ENCODE measurements at places on chromosomes 1 and 21.

DNA sequence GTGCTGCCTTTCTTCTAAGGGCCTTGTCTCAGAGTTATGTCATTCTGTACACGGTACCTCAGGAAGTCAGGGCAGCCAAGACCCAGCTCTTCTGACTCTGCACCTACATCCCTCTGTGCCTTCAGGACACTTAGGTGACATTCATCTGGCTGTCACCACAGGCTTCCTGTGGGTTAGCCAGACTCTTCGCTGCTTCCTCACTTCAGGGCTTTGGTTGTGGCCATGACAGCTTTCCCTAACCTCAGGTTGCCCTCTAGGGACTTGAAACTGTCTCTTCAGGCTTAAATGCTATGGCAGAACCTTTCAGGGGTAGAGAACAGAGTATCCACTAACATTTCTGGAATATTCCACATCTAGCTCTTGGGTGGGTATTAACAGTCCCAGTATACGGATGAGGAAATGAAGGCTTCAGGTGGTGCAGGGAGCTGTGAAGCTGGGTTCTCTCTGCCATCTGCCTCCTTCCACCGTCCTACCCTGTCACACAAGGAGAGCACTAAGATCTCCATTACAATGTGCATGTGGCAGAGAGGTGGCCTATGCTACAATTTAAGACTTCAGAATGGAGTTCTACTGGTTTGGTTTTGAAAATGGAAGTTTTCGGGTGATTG is 9.9 kb downstream of the TSSK3 start:
- DNase-seq: peak; percentile 49

- DNase-seq: no peak
Measured at GRCh38 chr21:29293495-29293894, 5.2 kb upstream of the BACH1 start.

DNA sequence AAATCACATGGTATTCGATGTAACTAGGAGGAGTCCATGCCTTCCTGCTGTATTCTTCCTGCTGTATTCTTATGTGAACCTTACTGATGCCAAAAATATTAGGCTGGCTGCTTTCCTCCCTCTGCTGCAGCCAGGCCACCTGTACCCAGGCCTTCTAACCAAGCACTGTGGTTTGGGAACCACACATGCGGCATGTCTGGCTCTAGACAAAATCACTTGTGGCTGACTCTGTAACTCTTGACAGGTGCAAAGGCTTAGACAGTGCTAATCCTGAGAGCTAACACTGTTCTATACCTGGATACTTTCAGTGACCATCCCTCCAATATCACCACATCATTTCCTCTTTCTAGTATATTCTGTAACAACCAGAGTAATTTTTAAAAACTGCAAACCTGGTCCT is 67.7 kb downstream of the PCP4 start:
- DNase-seq: no peak

- peak; percentile 49 for DNase-seq
Measured at GRCh38 chr1:8873506-8874229, 4.8 kb downstream of the ENO1 start.

- DNase-seq: no peak
Measured at GRCh38 chr1:210372491-210372890, 43.8 kb downstream of the HHAT start.

GRCh38 chr1:46183079-46183847 is 7.0 kb upstream of the P3R3URF start:
- no peak for DNase-seq

DNA sequence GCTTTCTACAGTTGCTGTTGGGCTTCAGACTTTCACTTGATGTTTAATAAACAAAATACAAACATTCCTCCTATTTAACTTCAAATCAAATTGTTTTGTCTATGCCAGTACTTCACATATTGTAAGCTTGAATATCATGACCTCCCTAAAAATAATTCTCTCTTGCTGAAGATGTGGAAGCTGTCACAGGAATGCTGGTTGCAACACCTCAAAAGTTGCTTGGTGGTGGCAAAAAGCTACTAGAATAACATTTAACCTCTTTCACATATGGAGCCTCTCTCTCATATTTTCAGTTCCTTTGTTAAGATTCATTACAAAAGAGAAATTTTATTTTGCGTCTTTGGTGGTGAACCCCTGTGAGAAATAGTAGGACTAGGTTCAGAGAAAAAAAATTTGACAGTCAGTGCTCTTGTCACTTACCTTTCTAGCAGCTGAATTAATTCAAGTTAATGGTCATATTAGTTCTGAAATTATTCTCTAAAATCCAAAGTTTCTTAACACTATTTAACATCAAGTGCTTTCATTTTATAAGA is 25.5 kb upstream of the F13B start:
- no peak for DNase-seq

GRCh38 chr1:35745124-35745730 is 24.6 kb downstream of the CLSPN start:
- no peak for DNase-seq

DNA sequence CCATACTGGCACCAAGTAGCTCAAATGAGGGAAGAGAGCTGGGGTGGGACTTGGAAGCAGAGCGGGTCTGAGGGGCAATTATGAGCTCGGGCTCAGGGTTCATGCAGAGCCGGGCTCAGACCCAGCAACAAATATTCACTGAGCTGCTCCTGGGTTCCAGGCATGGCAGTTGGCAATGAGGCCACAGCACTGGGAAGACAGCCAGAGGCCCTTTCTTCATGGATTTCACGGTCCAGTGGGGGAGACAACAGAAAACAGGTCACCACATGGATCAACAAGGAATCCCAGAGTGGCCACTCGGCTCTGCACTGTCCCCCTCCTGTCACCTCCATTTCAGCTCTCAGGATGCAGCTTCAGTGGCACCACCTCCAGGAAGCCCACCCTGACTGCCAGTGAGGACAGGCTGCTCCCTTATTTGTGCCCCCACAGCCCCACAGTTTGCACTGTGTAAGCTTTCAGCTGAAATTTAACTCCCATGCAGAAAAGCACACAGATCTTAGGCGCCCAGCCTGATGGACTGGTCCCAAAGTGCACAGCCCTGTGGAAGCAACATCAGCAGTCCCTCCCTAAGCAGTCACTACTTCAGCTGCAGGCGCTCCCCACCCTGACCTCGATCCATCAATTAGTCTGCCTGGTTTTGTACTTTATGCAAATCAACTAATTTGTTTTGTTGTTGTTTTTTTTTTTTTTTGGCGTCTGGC is 22.4 kb downstream of the ARHGEF19 start:
- DNase-seq: no peak

DNA sequence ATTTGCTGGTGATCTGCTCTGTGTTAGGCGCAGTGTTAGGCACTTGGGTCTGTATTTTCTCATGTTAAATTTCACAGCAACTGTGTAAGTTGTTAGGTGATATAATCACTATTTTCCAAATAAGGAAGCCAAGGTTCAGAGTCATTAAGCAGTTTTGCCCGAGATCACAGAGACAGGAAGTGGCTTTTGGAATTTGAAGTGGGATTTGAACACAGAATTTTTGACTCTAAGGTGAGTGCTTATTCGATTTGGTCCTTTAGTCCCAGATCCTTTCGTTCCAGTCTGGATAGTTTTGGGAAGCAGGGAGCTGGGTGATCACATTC is 114.9 kb downstream of the NMNAT2 start:
- DNase-seq: no peak

- DNase-seq: no peak
Measured at GRCh38 chr1:31647106-31647505, 2.4 kb upstream of the PEF1 start.

DNA sequence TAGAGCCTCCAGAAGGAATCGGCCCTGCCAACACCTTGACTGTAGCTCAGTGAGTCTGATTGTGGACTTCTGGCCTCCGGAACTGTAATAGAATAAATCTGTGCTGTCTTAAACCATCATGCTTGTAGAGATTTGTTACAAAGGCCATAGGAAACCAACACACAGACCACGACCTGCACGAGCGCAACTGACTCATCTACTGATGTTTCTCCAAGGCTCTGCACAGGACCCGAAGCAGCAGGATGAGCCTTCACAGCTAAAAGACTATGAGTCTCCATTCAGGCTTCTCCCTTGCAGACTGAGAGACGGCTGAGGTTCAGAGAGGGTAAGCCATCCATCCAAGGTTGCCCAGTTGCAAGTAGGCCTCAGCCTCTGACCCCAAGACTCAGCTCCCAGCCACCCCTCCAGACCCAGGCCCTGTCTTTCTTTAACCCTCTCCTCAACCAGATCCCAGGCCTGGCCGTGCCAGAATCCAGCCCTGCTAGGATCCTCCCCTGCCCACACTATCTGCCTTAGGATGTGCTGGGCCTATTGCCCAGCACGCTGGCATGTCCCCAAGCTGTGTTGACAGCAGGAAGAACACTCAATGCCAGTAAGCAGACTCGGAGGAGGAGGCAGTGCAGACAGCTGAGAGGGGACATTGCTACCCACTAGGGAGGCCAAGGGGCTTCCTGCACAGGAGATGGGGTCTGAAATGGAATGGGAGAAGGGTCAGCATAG is 109.0 kb downstream of the HMGB4 start:
- DNase-seq: no peak

GRCh38 chr1:167973832-167974231 is 37.0 kb upstream of the MPC2 start:
- no peak for DNase-seq

DNA sequence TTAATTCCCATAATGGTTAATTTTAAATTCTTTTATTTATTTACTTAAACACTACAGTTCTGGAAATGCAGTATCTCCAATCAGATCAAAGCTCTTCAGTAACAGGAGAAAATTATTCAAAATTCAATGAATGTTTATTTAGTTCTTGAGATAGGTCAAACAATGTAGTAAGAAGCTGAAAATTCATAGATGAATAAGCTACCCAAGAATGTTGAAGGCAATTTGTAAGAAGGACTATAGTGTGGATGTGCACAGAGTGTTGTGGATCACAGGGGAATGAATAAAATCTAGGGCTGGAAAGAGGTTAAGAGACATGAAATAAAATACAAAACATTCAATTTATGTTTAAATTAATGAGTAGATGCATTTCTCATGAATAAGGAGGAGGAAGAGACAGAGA is 72.0 kb downstream of the OLFM3 start:
- DNase-seq: no peak

- DNase-seq: no peak
Measured at GRCh38 chr1:185373813-185374529, 56.9 kb upstream of the IVNS1ABP start.

- DNase-seq: no peak
Measured at GRCh38 chr1:99887890-99888289, 37.7 kb downstream of the AGL start.

- no peak for DNase-seq
Measured at GRCh38 chr1:59504276-59504675, 207.4 kb downstream of the FGGY start.

- no peak for DNase-seq
Measured at GRCh38 chr1:227445746-227446145, 117.6 kb upstream of the ZNF678 start.

GRCh38 chr1:237171454-237172117 is 129.6 kb downstream of the RYR2 start:
- DNase-seq: no peak

DNA sequence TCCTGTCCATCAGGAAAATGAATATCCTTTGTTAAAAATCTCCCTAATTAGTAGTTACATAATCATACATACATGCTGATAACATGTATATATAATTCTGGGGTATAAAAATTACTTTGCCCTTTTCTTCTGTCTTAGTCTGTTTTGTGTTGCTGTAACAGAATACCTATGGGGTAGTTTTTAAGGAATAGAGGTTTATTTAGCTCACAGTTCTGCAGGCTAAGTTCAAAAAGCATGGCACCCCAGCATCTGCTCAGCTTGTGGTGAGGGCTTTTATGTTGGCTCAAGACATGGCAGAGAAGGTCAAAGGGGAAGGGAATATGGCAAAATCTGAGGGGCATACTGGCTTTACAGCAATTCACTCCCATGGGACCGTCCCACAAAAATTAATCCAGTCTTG is 16.3 kb upstream of the RPS6KC1 start:
- no peak for DNase-seq

GRCh38 chr1:230066031-230066430 is 1.0 kb upstream of the GALNT2 start:
- no peak for DNase-seq

GRCh38 chr1:88219521-88219920 is 464.6 kb upstream of the PKN2 start:
- DNase-seq: no peak

DNA sequence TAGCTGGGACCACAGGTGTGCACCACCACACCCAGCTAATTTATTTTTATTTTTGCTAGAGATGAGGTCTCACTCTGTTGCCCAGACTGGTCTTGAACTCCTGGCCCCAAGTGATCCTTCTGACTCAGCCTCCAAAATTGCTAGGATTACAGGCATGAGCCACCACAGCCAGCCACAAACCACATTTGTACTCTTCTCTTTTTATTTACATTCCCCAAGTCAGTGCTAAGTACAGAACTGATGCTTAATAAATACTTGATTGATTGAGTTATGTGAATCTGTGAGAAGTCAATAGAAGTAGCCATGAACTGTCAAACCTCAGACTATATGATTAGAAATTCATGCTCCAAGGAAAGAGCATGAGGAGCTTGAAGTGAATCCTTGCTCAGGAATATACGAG is 48.5 kb upstream of the S1PR1 start:
- DNase-seq: no peak

DNA sequence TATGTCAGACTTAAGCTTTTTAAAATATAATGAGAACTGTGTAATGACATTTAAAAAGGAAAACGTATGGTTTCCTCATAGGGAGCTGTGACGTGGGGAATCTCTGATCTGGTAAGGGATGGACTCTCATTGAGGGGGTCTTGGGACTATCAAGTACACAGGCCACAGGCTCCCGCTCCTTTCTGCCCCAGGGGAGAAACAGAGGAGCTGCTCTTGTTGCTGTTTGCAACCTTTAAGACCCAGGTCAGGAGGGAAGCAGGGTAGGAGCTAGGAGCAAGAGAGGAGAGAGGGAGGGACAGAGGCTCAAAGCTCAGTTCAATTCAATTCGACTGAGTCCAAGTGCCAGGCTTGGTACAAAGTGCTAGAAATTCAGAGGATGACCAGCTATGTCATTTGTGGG is 185.1 kb upstream of the CSF3R start:
- no peak for DNase-seq

- DNase-seq: no peak
Measured at GRCh38 chr1:9654051-9654833, 2.7 kb downstream of the PIK3CD start.

DNA sequence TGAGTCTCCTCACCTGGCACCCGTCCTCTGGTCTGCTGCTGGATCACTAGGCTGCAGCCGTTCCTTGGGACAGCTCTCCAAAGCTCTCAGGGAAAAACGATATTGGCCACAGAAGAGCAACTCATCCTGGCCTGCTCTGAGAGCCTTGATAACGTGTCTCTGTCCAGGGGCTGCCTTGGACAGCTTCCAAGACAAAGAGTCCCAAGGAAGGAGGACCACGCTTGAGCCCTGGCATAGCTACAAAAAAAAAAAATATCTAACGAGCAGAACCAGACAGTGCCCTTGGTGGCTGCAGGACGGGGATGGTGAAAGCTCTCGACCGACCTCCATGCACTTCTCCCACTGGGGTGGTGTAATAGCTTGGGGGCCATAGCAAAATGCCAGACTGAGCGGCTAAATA is 589.6 kb downstream of the NPHP4 start:
- DNase-seq: no peak

GRCh38 chr1:150165622-150166612 is 16.2 kb downstream of the PLEKHO1 start:
- peak; percentile 45 for DNase-seq
